Activated T-helper 1 cell treated with anti-CD3 and anti-CD28 coated beads, Interleukin-12 subunit alpha, Interleukin-12 subunit beta, Interleukin-2, Interleukin-4 antibody, amounts not matched to agents 30 ng/mL and 10 ng/mL and 1 ng/mL, durations not matched to agents 14 hours and 24 hours and 36 hours (primary cell): ENCODE measurements at places on chromosomes 11 and 22.
A peak's percentile ranks its signal among the peaks of the same experiment; 100 is the strongest.

DNA sequence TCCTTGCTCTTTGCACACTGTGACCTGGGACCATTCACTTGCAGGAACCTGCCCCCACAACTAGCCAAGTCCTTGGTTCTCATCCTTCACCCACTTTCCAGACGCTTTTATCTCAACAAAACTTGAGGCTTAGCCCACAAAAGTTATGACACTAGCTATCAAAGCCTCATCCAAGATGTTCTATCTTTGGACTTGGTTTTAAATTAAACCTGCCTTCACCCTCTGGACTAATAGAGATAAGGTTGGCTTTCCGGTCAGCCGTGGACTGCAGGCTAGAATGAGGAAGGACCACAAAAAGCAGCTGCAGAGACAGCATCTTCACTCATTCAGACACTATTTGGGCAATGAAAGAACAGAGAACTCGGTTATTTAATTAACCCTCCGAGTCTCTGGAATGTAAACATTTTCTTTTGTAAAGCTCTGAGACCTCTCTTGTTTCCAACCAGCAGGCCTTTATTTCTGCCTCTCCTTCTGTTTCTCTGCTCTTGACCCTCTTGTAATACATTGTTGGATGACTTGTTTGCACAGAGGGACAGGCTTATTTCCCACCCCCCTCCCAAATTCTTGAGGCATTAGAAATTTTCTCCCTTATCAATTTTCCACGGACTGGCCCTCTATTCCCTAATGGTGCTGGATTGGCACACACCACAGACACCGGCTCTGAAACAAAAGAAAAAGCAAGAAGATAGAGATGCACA, 41.4 kb downstream of the ARL14EP start:
- DNase-seq: no peak

GRCh38 chr22:29727131-29727523, 7.3 kb downstream of the CABP7 start:
- no peak for DNase-seq

GRCh38 chr22:38734421-38735100, 21.2 kb downstream of the SUN2 start:
- no peak for DNase-seq

DNA sequence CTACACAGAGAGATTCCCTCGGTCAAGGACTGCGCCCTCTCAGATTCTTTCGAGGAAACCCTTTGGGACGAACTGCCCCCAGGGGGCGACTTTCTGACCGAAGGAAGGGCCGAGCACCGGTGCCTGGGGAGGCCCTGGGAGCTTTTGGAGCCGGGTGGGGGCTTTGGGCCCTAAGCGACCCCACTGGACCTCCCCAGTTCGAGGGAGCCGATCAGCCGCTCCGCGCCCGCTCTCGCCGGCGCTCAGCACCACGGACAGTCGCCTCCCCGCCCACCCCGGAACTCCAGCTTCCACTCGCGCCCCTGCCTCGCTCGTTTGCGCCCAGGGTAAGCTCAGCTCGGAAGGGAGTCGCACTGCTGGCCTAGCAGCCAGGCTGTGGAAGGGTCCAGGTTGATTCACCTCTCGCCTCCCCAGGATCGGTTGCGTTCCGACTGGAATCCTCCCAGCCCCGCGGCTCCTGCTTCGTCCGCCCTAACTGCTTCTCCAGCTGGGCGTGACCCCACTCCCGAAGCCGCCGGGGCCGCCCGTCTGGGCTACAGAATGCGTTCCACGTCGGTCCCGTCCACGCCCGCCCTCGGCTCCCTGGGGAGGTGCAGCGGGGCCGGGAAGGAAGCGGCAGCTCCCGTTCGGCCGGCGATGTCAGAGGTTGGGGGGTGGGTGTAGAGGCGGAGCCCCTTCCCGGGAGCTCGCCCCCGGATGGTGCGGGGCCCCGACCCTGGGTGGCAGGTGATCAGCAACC, 428 bp downstream of the SCN3B start:
- peak; percentile 14 for DNase-seq

DNA sequence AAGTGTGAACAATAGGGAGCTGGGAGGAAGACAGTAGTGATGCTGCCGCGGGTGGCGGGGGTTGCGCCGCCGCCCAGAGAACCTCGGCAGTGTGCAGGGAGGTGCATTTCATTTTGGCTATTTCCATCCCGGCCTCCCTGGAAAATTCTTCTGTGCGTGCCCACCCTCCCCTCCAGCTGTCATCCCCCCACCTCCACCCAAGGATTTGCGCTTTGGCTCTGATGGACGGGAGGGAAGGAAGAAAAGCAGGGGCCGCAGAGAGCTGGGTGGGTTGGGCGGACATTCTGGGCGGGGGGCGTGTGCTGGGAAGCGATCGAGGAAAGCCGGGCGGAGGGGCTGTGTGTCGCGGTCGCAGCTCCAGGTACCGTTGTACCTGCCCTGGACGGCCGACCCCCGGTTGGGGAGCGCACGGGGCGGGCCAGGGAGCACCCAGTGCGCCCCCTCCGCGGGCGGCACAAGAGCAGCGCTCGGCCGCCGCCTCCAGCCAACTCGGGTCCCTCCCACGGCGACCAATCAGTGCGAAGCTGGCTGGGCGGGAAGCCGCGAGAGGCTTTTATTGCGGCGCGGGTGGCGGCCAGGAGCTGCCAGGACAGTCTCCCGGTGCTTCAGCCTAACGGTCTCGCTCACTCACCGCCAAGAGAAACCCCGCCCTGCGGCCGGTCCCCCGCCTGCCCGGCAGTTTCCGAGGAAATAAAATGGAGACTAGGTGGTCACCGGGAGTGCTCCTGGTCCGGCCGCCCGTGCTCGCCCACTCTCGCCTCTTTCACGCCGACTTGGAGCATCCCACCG, 1.6 kb downstream of the NCAM1 start:
- DNase-seq: no peak

- DNase-seq: no peak
Measured at GRCh38 chr11:126832387-126832786, 168.2 kb downstream of the KIRREL3 start.

GRCh38 chr11:66220566-66220935, 47.9 kb upstream of the RAB1B start:
- DNase-seq: no peak

DNA sequence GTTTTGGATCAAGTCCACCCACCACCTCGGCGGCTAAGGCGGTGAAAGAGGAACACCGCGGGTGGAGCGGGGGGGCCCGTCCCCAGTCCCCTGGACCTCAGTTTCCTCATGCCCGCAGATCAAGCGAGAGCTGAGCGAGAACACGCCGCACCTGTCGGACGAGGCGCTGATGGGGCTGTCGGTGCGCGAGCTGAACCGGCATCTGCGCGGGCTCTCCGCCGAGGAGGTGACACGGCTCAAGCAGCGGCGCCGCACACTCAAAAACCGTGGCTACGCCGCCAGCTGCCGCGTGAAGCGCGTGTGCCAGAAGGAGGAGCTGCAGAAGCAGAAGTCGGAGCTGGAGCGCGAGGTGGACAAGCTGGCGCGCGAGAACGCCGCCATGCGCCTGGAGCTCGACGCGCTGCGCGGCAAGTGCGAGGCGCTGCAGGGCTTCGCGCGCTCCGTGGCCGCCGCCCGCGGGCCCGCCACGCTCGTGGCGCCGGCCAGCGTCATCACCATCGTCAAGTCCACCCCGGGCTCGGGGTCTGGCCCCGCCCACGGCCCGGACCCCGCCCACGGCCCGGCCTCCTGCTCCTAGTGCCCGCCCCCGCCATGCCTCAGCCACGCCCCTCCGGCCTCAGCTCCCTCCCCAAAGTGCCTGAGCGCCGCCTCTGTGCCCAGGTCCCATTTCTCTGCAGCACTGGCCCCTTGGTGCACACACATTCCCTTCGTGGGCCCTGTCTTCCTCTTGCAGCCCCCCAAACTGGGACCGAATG, 12.7 kb downstream of the MAFF start:
- DNase-seq: peak; percentile 51

- no peak for DNase-seq
Measured at GRCh38 chr22:22925146-22925804, 37.7 kb downstream of the IGLL5 start.

DNA sequence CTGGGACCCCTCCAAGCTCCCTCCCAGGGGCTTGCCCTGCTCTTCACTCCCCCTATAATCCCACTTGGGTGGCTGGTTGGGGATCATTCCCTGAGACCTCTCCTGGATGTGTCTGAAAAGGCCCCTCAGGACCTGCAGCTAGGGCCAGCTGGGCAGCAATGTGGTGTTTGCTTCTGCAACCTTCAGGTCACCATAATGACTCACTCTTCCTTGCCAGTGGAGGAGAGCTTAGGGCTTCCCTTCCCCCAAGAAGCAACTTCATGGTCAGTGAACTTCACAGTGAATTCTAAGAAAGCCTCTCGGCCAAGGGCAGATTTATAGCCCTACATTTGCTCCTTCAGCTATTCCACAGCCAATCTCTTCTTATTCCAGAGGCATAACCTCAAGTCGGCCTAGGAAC, 45.1 kb upstream of the TSPAN18 start:
- no peak for DNase-seq

DNA sequence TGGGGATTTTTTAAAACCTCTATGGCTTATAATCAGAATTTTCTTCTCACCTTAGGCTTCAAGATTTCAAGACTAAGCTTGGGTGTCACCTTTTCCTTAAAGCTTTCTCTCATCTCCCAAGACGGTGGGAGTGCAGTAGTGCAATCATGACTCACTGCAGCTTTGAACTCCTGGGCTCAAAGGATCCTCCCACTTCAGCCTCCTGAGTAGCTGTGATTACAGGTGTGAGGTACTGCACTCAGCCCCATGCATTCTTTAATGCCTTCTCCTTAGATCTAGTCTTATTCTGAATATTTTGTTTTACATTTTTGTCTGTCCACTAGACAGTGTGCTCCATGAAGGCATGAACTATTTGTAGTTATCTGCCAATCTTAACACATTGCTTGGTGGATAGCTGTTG, 55.7 kb upstream of the FAT3 start:
- no peak for DNase-seq

DNA sequence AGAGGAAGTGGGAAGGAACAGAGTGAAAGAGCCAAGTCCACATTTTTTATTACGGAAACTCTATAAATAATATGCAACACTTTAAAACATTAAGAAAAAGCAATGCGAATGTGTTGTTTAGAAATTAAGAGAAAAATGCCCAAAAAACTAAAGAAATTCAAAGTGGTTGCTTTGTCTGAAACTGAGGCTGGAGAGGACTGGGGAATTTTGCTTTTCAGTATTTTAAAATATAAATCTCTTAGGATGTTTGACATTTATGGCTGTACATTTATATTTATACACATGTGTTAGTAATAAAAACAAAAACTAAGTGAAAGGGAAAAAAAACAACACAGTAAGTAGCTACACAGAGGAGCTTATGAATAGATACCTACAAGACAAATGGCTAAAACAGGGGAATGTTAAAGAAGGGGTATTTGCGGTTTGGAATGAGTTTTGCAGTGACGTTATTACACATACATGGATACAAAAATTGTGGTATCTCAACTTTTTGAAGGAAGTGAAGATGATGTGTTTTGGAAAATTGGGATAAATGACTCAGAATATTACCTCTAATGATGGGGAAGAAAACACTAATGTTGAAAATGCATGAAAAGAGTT, 97.0 kb upstream of the DRD2 start:
- no peak for DNase-seq

DNA sequence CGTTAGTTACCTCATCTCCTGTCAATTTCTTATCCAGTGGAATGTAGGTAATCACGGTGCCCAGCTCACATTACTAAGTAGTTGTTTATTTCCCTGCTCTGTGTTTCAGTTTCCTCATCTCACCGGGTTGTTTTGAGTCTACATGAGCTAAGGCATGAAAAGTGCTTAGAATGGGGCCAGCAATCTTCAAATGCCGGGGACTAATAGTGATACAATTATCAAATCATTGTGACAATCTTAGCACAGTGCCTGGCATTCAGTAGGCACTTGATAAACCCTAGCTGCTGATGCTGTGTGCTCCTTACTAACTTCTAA, 53.3 kb upstream of the CD5 start:
- DNase-seq: no peak

DNA sequence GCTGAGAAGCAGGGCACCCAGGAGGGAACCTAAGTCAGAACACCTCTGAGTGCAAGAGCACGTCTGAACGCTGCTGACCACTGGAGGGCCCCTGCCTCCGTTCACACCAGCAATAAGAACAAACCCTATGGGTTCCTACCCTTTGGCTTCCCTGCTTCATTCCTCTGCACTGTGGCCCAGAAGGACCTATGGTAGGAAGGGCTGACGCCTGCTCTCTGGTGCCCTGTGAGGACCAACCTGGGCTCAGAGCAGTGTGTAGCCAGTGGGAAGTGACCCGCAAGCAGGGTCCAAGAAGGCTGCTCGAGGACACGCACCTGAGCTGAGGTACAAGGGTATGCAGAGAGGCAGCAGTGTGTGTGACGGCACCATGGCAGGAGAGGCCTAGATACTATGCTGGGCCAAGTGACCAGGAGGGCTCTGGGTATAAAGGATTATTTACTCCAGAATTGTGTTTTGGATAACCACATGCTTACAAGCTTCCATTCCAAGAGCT, 68.8 kb upstream of the CLTCL1 start:
- no peak for DNase-seq

DNA sequence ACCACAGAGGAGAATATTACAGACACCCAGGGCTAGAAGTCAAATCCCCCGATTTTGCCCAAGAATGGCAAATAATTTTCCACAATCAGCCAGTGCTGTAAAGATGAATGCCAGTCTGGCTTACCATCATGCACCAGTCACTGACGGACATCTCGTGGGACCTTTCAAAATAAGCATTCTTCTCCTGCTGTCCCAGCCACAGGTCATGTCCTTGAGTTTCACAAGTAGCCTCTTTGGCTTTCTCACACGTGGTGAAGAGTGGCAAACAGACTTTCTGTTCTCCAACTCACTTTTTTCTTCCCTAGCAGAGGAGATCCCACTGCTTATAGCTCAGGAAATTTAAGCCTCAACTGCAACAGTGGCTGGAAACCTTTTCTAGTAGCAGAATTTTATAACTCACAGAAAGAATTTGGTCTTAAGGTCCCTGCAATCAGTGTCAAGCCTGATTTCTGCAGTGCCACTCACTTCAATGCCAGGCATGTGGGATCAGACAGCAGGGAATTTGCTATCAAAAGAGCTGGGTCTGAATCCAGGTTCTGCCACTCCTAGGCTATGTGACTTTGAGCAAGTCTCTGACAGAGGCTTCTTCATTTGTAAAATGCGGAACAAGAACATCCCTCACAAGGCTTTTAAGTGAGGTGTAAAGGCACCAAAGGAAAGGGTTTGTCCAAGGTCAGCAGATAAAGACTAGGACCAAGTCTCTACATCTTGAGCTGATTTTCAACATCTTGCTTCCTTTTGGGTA, 3.6 kb downstream of the PIK3IP1 start:
- no peak for DNase-seq

- no peak for DNase-seq
Measured at GRCh38 chr11:3109921-3110706, 52.9 kb upstream of the CARS1 start.

DNA sequence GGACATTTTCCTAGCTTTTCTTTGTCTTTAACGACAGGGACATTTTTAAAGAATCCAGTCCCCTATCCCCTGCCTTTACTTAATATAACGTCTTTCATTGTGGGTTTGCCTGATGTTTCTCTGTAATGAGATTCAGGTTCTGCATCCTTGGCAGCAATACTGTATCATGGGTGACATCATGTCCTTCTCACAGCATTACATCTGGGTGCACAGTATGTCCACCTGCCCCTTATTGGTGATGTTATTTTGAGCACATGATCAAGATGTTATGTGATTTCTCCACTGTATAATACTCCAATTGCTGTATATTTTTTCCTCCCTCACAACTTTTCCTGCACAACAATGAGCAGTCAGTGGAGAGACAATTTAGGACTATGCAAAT, 9.7 kb upstream of the STK33 start:
- DNase-seq: no peak
